CD4-positive, alpha-beta T cell treated with Interleukin-2 at 100 ng/mL for 4 hours (primary cell): ENCODE measurements at places on chromosomes 1 and 21.
A peak's percentile ranks its signal among the peaks of the same experiment; 100 is the strongest.

DNA sequence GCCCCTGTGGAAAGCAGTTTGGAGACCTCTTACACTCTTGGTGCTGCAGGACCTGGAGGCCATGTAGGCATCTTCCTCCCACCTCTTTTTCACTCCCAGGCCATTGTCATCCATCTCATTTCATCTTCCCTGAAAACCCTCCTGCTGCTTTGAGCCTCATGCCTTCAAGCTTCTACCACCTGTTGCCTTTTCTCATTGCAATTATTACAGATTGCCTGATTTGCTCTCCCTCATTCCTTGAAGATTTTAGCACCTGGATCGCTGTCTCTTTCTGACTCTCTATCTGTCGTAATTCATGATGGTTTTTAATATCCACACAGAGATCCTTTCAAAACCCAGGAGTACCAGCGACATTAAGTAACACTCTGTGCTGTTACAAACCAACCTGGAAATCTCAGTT lies 350.2 kb downstream of the CAMTA1 start:
- no peak for DNase-seq

GRCh38 chr21:44750675-44751025 lies 39.3 kb upstream of the TSPEAR start:
- no peak for DNase-seq

DNA sequence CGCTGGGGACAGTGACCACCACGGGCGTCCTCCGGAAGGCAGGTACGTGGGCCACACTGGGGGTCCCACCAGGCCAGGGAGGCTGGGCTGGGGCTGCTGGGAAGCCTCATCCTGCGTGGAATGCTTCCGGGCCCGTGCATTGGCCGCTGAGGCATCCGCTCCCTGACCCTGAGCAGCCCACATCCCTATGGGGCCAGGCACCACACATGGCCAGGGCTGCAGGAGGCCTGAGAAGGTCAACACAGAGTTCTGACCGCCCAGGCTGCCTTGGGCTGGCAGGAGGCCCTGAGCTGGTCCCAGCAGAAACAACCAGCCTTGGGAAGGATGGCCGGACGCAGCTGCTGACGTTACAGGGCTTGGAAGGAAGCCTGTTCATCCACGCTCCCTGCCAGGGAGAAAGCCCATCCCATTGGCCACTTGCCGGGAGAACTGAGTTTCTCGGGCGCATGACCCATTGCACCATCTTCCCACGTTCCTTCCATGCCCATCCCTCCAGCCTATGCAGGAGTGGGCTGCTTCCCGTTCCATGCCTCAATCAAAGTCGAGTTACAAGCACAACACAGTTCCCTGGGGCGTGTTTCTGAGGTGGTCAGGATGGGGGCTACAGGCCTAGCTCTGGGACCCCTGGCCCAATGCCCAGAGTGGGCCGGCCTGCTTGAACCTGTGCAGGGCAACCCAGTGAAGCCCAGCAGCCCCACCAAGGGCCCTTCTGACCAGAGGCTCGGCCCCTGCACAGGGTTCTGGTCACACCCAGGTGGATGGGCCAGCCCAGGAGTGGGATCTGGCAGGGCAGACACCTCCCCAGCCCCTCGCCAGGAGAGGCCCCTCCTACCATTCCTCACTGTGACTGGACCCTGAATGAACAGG lies 31.7 kb downstream of the TRIM11 start:
- DNase-seq, result no peak

- no peak for DNase-seq
These were observed 12.0 kb upstream of the A3GALT2 start for GRCh38 chr1:33332881-33333280.

GRCh38 chr1:23452011-23452411 lies 27.5 kb upstream of the TCEA3 start:
- DNase-seq, result peak; percentile 40

GRCh38 chr1:22327411-22327810 lies 124.2 kb upstream of the ZBTB40 start:
- DNase-seq, result no peak

DNA sequence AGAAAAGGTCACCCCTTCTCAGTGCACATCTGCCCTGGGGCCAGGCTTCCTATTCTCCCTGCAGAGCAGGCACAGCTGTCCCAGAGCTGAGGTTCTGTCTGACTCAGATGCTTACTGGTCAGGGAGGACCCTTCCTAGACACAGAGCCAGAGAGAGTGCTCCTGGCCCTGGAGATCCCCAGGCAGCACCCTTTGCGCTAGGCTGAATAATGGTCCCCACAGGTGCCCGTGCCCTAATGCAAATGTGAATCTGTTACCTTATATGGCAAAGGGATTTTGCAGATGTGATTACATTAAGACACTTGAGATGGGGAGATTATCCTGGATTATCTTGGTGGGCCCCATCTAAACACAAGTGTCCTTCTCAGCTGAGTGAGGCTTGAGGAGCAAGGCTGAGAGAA lies 2.6 kb upstream of the TNNI1 start:
- no peak for DNase-seq

- DNase-seq, result no peak
These were observed 300.5 kb downstream of the BRINP2 start for GRCh38 chr1:177471244-177471643.

DNA sequence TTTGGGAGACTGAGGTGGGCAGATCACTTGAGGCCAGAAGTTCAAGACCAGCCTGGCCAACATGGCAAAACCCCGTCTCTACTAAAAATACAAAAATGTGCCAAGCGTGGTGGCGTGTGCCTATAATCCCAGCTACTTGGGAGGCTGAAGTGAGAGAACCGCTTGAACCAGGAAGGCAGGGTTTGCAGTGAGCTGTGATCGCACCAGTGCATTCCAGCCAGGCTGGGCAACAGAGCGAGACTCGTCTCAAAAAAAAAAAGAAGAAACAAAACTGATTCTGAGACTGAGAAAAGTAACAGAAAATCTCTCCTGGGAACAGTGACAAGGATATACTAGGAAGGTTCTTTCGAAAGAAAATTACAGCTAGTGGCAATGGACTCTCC lies 20.9 kb downstream of the USP48 start:
- DNase-seq, result no peak

DNA sequence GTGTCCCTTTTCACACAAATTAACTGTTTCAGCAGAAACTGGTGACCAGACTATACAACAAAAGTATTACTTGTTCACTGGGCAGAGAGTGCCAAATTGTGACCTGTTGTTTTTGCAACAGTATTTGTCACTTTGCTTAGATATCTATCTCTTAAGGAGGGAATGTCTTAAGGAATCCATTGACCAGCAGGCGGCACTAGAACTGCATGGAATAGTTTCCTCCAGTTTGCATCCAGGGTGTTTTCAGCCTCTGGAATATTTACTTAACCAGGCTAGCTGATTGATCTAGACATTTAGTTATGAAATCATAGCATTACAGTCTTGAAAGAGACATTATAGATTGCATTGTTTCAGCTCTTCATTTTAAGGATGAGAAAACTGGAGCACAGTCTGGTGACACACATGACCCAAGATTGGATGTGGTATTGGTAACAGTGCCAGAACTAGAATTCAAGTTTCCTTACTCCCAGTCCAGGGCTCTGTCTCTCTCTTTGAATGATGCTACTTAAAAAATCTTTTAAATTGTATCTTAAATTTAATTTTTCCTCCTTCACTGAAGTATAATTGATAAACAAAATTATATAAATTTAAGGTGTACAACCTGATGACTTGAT lies 16.9 kb downstream of the RPTN start:
- peak; percentile 14 for DNase-seq

DNA sequence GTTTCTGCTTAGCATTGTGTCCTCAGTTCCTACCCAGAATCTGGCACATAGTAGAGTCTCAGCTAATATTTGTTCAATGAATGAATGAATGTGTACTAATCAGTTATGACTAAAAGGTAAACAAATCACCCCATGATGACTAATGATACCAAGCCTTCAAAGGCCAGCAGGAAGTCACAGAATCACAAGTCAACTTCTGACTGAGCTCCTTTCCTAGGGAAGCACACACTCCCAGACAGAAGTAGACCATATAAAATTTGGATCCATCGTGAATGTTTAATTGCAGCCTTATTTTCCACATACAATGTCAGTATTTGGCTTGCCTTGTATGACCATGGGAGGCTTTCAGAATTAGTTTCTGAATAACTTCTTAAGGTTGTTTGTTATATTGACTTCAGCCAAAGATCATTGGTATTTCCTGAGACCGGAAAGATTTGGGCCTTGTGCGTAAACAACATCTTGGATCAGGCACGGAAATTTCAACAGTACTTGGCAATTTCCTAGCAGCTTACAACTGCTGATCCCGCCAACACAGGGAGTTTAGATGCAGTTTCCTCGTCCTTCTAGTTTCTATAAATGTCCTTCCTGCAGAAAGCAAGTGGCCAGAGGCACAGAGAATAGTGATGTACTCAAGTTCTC lies 185.9 kb upstream of the ATP1B1 start:
- no peak for DNase-seq
